Common myeloid progenitor, CD34-positive (primary cell): ENCODE measurements at places on chromosomes 16 and 17.
A peak's percentile ranks its signal among the peaks of the same experiment; 100 is the strongest.

DNA sequence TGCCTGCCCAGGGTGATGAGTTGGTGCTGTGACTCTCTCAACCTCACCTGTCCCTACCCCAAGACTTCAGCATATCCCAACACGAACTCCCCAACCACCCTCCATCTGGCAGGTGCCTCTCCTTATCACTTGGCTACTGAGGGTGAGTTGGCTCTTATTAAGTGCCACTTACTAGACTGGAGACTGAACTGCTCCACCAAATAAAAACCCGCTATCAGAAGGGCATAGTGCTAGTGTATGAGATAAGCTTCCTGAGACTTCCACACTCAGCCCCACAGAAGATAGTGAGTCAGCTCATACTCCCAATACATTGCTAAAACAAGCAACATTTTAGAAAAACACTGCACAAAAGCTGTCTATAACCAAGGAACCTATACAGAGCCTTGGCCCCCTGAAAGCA, 16.0 kb upstream of the CCL18 start:
- no peak for DNase-seq

DNA sequence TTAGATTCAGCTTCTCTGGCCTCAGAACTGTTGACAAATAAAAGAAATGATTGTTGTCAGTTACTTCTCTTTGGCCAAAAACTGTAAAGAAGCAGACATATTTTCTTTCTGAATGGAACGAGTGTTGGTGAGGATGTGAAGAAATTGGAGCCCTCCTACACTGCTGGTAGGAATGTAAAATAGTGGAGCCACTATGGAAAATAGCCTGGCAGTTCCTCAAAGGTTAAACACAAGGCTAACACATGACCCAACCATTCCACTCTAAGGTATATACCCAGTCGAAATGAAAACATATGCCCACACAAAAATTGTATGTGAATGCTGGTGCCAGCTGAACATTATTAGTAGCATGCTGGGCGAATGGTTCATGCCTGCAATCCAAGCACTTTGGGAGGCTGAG, 14.2 kb upstream of the KRT24 start:
- DNase-seq, result no peak

GRCh38 chr17:15123593-15124263, 141.4 kb downstream of the PMP22 start:
- no peak for DNase-seq

DNA sequence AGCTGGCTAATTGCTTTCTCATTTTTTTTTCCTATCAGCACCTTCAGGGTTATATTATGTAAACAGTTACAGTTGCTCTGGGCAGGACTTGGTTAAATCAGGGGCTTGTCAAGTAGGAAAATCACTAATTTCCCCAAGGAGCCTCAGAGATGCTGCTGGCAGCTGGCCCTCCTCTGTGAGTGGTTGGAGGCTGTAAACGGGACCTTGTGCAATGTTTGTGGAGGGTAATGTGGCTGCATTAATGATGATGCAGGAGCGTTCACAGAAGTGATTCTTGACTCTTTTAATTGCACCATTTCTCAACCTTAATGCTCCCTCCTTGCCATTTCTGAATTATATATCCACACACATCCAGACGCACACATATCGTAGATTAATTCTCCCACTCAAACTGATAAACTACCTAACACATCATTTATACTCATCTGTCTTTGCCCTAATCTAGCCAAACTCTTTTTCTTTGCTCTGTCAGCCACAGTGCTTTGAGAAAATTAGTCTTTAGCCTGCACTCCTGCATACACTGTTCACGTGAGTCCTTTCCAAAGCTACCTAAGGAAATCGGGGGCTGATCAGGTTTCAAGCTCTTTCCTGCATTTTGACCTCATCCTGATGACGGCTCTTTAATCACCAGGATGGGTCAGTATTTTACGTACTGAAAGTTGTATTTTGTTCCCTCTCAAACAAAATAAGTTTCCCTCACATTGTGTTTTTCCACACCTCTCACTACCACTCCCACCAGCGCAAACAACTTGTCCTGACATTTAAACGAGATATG, 154.4 kb upstream of the PIRT start:
- no peak for DNase-seq

GRCh38 chr16:80743273-80743672, 61.1 kb downstream of the CDYL2 start:
- peak; percentile 10 for DNase-seq

DNA sequence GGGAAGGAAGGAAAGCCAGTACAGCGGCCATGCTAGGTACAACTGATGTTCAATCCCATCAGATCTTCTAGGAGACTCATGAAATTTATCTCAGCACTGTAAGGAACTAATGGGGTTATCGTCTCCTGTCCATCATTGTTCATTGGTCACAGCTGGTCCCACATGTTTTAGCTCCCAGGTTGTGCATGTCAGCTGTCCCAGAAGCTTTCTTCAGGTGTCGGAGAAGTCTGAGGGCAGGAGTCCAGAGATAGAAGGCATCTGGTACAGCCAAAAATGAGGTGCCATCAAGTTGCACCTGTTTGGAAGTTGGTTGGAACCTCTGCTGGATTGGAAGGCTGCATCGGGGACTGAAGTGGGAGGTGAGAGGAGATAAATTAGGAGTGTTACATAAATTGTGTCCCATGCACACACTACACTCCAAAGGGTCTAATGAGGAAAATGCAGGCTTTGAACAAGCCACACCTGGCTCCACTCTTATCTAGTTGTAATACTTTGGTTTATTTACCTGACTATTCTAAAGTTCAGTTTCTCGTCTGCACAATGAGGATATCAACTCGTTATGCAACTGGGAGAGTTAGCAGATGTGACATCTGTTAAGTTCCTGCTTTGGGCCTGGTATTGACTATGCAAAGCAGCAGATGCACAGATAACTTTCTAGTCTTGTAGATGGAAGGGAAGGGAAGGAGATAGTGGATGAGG, 62.9 kb downstream of the MAP2K6 start:
- DNase-seq, result no peak

GRCh38 chr16:57525761-57526160, 10.6 kb downstream of the CCDC102A start:
- DNase-seq, result no peak

- no peak for DNase-seq
Measured at GRCh38 chr17:73388578-73388905, 76.7 kb upstream of the CDC42EP4 start.

GRCh38 chr17:64172510-64172909, 42.6 kb upstream of the ERN1 start:
- DNase-seq, result peak; percentile 88

- no peak for DNase-seq
Measured at GRCh38 chr17:77867308-77867781, 91.2 kb upstream of the TNRC6C start.

GRCh38 chr16:27232061-27232900, 29.0 kb downstream of the KDM8 start:
- peak; percentile 80 for DNase-seq

DNA sequence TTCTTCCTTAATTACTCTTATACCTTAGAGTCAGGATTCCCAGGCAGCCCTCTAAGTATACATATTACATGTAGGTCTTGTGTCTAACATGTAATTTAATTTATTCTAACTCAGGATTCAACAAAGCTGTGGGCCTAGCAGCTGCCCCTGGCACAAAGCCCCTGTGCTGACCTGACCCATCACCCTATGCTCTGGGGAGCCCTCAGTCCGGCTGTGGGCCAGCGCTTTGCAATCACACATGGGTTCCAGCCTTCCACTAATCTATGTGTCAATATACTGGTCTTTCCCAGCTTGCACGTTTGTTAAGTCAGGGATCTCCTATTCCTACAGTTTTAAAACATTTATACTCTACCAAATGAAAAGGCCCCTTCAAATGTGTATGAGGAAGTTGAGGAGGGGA, 62.7 kb upstream of the SREBF1 start:
- no peak for DNase-seq

- peak; percentile 32 for DNase-seq
Measured at GRCh38 chr17:61458421-61459141, 6.4 kb downstream of the TBX4 start.

DNA sequence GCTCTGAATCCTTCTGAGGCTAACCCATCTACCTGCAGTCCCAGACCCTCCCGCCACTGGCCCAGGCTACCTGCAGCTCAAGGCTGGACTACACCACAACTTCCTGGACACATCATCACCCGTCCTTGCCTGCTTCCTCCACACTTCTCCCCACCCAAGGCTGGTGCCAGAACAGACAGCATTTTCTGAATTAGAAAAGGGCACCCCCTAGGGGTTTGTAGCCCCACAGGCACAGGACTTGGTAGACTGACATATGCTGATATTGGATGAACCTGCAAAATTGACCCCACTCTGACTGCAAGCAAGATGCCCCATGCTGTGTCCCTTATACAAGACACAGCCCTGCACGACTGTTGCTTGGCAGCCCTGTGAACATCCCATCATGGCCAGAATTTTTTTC, 271.5 kb upstream of the C16orf82 start:
- no peak for DNase-seq
